ENCODE measurements at places on chromosomes 2 and 18.
A peak's percentile ranks its signal among the peaks of the same experiment; 100 is the strongest.

- no peak for DNase-seq
Measured at GRCh38 chr2:198591586-198591985, 787.2 kb downstream of the PLCL1 start.

DNA sequence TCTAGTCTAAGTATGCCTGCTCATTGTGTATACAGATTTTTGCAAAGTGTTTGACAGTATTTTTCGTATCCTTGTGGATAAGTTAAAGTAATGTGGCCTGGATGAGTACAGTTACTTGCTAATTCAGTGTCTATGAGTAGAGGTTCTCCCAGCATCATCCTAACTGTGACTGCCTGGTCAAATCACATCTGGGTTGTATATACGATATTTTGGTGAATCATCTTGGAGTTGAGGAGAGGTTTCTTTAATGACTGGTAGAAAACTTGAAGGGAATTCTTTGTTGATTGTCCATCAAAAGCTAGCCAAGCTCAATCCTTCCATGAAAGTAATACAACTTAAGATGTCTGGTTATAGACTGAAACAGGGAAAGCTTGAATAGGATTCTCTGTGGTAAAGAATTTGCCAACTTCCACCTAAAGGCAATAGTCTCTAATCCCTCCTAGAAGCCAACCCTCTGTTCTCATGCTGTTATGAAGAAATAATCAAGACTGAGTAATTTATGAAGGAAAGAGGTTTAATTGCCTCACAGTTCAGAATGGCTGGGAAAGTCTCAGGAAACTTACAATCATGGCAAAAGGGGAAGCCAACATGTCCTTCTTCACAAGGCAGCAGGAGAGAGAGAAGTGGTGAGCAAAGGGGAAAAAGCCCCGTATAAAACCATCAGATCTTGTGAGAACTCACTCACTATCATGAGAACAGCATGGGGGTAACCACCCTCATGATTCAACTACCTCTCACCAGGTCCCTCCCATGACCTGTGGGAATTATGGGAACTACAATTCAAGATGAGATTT, 19.4 kb upstream of the RALBP1 start:
- no peak for DNase-seq

DNA sequence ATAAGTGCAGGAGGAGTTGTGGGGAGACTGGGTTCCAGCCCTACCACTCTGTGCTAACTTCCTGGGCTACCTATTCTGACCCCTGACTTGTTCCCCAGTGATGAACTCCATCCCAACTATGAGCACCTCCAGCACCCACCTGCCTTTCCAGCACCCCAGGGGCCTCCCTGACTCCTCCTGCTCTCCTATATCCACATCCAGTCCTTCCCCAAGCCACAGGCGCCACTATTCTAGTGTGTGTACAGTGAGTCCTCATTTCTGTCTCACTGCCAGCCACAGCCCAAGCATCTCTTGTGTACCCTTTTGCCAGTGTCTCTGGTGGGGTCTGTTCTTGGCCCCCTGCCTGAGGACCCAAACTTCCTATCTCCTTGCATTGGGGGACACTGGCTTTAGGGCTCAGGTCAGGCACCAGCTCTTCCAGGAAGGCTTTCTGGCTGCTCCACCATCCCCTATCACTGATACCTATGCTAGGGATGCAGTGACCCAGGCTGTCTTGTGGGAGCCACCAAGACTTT, 145.2 kb downstream of the INHBB start:
- no peak for DNase-seq

- DNase-seq = no peak
Measured at GRCh38 chr18:77487951-77488740, 238.5 kb downstream of the GALR1 start.

- DNase-seq = no peak
Measured at GRCh38 chr2:3146772-3147650, 230.6 kb downstream of the EIPR1 start.

GRCh38 chr2:227582369-227582768, 16.3 kb upstream of the SCYGR2 start:
- DNase-seq = no peak

- DNase-seq = no peak
Measured at GRCh38 chr18:67385455-67385854, 131.1 kb downstream of the DSEL start.

DNA sequence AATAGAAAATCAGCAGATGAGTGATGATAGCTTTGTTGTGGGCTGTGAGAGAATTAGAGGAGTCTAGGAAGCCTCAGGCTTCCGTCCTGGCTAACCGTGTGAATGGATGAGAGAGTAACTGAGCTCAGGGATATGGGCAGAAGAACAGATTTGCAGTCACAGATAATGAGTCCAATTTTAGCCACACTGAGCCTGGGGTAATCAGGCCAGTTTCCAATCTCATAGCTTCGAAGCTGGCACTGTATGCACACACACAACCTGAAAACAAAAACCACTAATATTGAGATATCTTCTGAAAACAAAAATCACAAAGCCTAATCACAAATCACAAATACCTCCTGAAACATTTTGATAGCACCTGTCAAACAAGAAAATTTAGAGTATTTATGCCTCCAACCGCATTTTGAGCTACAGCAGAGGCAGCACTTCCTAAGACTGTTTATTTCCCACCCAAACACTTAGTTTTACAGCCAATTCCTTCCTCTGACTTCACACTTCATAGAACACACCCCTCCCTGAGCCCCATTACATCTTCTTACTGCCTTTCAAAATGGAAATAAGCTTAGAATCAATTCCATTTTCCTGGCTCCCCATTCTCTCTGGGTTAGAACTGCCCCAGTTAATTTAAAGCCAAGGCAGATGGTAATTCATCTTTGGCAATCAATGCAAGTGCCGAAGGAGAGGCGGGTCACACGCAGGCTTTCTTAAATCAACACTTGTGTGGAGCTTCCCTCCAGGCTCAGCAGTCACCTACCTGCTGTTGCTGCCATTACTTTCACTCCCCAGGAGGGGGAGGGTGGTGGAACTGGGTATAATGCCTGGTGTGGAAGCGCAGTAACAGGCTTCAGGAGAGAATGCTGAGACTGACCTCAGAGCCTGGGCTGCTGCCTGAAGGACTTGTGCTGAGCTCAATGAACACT, 18.9 kb downstream of the TTR start:
- DNase-seq = peak; percentile 3

DNA sequence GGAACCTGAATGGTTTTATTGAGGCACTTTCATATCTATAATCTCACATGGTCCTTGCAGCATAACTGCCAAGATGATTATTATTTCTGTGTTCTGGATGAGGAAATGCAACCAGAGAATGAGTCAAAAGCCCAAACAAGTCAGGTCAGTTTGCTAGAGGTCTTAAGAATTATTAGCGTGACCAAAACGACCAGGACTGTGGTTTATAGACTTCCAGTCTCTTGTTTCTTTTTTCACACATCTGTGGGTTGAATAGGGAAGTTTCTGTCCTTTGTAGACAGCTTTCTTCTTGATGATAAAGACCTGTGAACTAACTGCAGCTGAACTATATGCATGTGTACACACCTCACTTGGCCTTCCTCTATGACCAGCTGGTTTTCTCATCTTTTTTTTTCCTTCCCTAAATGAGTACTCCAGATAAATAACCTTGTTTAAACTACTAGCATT, 13.9 kb downstream of the ADAM23 start:
- DNase-seq = no peak

DNA sequence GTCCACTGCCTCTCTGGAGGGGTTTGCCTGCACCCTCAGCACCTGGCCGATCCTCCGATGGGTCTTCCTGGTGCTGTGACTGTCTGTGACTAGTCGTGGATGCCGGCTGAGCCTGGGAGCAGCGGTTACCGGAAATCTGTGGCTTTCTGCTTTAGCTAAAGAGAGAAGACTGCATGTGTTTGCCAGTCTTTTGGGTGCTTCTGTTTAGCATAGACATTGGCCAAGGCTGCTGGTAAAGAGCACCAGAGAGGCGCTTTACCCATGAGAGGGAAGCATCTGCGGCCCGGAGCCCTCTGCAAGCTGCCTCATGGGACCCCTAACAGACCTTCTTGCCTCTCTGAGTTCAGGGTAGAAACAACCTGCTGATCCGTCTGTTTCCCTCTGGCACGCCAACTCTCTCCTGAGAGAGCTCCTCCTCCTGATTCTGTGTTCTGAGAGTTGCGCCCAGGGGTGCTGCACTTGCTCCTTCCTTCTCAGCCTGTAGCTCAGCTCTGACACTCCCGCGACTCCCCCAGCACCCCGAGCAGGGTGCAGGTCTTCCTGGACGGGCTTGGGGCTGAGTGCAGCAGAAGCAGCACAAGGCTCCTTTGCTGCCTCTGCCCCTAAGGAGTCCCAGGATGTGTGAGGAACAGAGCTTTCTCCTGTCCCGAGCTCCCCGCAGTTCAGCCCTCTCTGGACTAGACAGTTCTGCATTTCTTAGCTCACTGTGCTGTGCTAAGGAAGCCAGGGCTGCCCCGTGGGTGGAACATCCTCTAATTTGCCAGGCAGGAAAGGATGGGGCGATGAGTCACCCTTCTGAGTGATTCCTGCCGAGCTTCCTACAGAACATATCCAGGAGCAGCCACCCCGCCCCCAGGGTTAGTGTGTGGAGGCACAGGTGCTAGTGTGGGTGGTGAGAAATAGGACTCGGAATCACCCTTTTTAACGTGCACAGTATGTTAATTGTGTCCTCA, 203.2 kb downstream of the SH3RF3 start:
- DNase-seq = peak; percentile 14

GRCh38 chr2:10770956-10771750, 41.4 kb downstream of the PDIA6 start:
- DNase-seq = no peak

GRCh38 chr2:167962436-167963226, 284.8 kb downstream of the STK39 start:
- no peak for DNase-seq

GRCh38 chr2:234881413-234882241, 70.2 kb upstream of the SH3BP4 start:
- peak; percentile 86 for DNase-seq

DNA sequence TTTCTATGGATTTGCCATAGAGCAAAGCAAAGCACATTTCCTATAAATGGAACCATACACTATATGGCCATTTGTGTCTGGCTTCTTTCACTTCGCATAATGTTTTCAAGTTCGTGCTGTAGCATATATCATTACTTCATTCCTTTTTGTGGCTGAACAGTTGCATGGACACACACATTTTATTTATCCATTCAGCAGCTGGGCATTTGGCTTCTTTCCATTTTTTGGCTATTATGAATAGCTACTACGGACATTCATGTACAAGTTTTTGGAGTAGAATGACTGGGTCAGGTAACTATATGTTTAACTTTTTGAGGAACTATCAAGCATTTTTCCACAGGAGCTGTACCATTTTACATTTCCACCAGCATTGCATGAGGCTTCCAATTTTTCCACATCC, 10.7 kb upstream of the SELENOI start:
- DNase-seq = no peak

DNA sequence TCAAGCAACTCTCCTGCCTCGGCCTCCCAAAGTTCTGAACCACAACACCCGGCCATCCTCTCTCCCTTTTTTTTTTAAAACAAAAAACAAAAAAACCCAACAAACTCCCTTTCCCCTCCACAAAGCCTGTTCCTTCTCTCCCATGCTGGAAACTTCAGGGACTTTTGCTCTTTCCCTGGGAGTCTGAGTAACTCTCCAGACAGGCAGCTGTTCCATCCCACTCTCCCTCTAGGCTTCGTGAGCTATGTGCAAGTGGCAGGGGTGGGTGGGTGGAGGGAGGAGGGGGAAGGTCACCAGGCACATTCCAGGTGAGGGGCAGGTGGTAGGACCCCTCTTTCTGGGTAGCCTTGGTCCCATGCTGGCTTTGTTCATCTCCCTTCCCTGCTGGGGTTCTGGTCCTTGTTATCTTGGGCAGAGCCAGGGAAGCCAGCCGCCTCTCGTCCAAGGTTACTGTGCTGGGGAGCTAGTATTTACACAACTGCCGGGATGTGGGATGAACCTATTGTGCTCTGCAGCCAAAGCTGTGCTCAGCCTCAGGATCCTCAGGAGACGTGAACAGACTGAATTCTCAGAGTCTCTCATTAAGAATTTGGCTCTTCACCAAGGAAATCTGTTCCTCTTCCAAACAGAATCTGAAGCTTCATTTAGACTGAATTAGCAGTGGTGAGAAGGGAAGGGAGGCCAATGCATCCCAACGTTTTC, 106.9 kb downstream of the LIPG start:
- DNase-seq = peak; percentile 18

DNA sequence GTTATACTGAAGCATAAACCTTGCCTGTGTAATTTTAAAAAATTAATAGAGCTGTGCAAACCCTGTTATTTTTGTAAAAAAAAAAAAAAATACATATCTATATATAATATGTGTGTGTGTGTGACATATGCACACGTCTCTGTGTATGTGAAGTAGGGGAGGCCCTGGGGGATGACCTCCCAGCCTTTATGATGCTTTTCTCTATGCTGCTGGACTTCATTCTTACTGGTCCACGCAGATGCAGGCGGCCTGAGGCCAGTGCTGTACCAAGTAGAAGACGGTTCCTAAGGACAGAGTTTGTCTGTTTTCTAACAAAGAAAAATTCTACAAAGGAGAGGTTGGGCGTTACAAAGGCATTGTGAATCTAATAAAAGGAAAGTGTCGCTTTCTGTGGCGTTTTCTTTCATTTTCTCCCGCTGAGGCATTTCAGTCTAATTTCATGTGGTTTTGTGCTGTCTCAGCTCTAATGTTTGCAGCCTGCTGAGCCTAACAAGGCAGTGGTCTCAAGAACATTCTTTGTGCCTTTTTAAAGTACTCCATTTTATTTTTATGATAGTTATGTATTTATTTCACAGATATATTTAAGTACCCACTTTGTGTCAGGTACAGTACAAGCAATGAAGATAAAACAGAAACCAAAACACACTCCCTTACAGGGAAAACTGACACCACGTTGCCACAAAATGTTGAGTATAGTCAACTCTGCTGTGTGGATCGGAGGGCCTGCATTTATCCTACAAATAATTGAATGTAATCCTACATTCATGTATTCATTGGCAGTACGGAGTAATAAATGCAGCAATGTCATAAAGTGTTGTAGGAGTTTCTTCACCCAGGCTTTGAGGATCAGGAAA, 118.0 kb downstream of the RAB3GAP1 start:
- peak; percentile 36 for DNase-seq

- DNase-seq = no peak
Measured at GRCh38 chr2:171394164-171394740, 39.5 kb downstream of the METTL8 start.

- peak; percentile 29 for DNase-seq
Measured at GRCh38 chr18:986051-986450, 81.4 kb downstream of the ADCYAP1 start.

GRCh38 chr18:69208545-69208944, 192.1 kb upstream of the DOK6 start:
- DNase-seq = no peak

DNA sequence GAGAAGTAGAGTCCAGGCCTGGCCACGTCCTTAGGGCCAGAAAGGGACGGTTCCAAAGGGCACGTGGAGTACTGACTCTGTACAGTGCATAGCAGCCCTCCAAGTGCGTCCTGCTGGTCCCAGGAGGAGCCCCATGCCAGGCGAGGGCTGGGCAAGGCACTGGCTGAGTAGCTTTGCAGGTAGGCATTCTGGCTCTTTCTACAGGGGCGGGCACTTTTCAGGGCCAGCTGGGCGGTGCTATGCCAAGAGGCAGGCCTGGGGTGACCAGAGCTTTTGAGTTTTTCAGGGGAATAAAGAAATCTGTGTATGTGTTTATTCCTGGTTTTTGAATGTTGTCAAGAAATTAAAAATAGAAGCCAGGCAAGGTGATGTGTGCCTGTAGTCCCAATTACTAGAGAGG, 15.4 kb upstream of the GLI2 start:
- DNase-seq = no peak

All from NCI-H2081 (cell line).